GM13976 (cell line): ENCODE measurements at places on chromosomes 7 and 10.
A peak's percentile ranks its signal among the peaks of the same experiment; 100 is the strongest.

DNA sequence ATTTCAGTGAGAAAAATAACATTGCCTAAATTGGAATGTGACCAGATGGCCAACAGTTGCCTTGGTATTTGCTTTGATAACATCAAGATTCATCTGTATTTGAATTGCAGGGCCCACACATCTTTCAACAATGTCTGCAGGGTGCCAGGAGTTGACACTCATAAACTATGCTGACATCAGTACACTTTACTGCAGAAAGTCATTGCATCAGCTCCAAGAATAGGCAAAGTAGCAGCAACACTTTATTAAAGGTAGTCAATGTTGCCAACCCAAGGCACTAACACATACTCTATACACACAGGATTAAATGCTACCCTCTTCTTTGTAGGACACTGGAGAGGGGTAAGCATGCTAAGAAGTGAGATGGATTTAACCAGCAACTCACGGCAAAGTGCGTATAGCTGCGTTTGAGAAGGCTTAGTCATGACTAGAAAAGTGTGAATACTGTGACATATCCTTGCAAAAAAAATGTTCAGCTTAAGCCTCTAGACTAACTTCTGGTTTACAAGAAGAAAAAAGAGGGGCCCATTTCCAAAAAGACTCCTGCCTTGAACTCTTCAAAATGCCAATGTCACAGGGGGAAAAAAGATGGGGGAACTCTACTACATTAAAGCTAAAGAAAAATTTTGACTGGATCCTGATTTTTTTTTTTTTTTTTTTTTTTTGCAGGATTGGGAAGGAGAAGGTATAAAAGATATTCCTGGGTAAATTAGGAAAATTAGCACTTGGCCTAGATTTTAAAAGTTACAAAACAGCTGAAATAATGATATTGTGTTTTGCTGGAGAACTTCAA lies 2.2 kb downstream of the BBIP1 start:
- DNase-seq: no peak

GRCh38 chr7:127415060-127415742 lies 22.7 kb upstream of the ZNF800 start:
- no peak for DNase-seq

- DNase-seq: peak; percentile 7
Measured at GRCh38 chr10:117320050-117320665, 55.1 kb downstream of the PDZD8 start.

DNA sequence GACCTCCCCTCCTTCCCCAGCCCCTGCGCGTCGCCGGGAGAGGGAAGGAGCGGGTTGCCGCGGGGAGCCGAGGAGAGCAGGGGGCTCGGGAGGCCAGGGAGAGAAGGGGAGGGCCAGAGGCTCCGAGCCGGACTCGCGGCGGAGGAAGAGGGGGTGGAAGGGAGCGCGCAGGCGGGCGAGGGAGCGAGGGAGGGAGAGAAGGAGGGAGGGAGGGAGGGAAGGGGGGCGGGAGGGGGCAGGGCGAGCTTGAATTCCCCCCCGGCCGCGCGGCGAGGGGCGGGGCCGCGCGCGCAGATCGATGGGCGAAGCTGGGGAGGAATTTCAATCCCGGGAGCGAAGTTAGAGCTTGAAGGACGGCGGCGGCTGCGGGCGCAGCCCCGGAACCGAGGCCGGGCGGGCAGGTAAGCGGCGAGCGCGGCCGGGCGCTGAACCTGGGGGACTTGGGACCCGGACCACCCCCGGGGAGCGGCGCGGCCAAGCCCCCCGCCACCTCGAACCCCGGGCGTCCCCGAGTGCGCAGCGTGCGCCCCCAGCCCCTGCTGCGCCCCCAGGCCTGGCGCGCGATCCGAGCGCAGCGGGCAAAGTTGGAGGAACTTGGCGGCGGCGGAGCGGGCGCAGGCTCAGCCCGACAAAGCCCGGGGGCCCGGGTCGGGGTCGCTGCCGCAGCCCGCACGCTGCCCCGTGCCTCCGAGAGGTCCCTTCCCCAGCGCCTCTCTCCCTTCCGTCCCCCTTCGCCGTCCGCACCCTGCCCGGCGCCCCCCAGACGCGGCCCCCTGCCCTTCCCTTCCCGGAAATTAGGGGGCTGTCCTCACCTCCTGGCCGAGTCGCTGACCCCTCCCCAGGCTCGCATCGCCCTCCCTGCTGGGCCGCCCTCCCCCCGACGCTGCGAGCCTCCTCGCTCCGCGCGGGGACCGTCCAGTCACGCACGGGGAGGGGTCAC lies at the start of gene ELFN1:
TSS of gene ELFN1 (plus strand) at position 324 of the 940 bp plus-strand sequence. CDS start 74,320 bp downstream, outside the sequence.
- peak; percentile 46 for DNase-seq

DNA sequence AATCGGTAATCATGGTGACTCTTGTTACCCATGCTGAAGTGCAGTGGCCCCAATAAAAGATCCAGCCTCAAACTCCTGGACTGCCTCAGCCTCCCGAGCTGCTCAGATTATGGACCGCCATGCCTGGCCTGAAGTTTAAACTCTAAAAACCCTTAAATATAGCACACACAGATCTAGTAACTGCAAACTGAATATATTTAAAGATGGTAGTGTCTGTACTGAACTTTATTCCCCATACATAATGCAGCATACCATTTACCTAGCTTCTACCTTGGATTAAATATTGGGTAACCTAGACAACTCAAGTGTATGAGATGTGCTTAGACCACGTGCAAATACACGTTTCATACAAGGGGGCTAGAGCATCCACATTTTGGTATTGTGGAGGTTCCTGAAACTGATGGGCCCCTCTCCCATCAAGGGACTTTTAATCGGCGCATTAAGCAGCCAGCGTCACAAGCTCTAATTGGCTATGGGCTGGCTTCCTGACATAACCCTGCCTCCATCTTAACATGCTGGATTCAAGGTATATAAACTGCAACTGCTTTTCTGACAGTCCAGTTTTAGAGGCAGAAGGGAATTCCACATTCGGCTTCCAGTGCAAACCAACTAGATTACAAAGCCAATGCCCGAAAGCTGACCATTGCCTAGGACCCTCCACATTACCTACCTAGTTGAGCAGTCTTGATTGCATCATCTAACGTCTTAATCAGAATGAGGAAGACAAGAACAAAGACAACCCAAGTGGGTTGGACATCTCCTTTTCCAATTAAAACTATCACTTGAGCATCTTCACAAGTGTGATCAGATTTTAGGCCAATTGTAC lies 13.0 kb downstream of the HNRNPA2B1 start:
- DNase-seq: no peak

DNA sequence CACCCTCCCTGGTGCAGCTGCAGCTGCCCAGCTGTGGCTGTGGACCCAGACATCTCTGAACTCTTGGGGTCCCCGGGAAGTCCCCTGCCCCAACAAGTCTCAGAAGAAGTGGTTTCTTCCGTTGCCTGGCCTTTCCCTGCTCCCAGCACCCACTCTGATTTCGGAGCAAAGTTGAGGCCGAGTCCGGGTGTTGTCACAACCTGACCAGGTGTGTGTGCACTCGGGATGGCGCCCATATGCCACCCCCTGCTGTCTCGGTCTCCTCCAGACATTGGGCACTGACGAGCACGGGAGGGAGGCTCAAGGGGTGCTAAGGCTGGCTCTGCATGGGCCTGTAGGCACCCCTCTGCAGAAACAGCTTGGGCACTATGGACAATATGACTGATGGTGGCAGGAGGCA lies 1055.3 kb downstream of the REEP3 start:
- DNase-seq: no peak

DNA sequence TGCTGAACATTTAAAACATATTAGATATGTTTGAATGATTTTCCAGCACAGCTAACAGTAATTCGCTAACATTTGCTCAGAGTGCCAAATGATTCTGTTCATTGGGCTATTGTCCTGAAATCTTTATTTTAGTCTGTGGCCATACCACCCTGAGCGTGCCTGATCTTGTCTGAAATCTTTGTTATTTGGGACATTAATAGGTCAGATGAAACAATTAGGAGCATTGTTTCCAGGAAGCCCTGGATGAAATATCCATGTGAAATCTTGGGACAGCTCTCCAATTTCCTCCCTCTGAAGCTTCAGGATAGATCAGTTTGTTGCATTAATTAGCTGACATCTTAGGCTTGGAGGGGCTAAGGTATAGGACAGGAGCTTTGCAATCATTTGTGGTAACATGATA lies 512.0 kb downstream of the KIF20B start:
- no peak for DNase-seq

DNA sequence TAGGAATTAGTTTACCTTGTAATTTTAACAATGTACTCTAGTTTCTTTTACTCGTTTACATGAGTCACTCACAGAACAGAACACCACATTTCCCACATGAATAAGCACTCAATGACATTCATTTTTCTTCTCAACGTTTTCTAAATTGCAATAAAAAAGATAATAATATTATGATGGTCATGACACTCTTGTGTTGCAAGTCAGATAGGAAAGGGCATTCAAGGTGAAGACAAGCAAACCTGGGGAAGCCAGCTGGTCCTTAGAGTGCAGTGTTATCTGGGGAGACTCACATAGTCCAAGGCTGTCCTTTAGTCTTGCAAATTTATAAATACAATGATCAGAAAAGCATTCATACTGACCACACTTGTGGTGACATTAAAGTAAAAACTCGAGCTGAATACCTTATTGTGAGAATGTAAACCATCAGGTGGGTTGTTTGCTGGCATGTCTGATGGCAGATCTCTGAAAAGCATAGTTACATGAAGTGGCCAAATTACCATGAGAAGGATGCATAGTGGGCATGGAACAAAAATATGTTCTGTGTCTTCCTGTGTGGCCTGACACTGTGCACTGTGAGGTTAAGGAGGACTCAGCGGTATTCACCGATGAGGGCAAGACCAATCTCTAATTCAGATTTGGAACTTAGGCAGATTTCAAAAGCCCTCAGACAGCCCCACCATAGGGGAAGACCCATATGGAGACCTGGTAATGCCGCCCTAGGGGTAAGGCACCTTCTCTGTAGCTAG lies 158.9 kb upstream of the ASAH2 start:
- no peak for DNase-seq

DNA sequence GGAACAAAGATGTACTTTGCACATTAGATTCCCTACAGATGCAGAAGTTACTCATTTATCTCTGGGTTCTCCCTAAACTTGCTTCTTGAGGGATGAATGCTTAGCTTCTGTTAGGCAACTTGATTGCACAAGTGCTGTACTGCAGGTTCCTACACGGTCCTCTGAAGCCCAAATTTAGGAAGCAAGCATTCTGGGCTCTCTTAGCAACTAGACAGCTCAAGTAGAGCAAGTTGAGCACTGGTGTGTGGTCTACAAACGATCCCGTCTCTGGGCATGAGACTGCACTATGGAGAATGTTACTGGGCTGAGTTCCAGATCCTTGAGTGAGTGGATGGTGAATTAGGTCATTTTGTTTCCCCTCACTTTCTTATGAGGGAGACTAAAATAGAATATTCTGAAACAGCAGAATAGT lies 14.3 kb downstream of the SEMA3D start:
- no peak for DNase-seq

- no peak for DNase-seq
Measured at GRCh38 chr7:135910393-135911036, 66.6 kb downstream of the MTPN start.

DNA sequence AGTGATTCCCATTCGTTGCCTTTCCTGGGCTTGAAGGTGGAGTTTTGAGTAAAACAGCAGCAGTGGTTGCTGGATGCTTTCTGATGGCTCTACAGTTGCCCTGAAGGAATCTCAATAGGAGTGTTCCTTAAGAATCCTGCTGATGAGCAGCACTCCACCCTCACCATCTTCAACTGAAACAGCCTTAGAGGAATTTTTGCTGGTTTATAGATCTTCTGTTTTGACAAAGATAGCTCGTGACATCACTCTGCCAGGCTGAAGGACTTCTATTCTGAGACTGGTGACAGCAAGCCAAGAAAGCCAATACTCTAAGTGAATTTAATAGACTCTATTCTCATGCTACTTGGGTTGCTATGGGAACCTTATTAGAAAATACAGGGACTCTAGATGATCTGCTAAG lies 1014.7 kb downstream of the NRG3 start:
- no peak for DNase-seq

GRCh38 chr7:47539398-47540052 lies 42.4 kb downstream of the TNS3 start:
- no peak for DNase-seq

DNA sequence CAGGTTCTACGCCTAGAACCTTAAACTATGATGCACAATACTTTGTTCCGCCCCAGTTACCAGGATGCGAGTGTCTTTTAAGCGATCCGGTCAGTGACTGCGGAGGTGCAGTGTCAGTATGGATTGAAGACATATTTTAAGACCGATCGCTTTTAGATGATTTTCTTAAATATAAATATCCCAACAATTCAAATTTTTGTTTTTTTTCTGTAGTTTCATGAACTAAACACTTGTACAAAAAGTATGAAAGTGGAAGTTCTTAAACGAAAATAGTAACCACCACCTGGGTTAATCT lies 835 bp downstream of the COMMD3 start:
- DNase-seq: peak; percentile 42
